ENCODE measurements at places on chromosomes 3 and 15. TPM values are rescaled to one million over a fixed set of nuclear protein-coding genes. Genes with fewer than 3 reads are reported as not detected.

- no peak overlapping the region for H3K27ac ChIP-seq
- H3K4me3 ChIP-seq = no peak overlapping the region
- no peaks in the 10 kb centered on the region for H3K36me3 ChIP-seq
- no peak for DNase-seq
- H3K27me3 ChIP-seq = no peaks in the 10 kb centered on the region
These were observed 28.3 kb downstream of the IGF2BP2 start for GRCh38 chr3:185796431-185797107.

DNA sequence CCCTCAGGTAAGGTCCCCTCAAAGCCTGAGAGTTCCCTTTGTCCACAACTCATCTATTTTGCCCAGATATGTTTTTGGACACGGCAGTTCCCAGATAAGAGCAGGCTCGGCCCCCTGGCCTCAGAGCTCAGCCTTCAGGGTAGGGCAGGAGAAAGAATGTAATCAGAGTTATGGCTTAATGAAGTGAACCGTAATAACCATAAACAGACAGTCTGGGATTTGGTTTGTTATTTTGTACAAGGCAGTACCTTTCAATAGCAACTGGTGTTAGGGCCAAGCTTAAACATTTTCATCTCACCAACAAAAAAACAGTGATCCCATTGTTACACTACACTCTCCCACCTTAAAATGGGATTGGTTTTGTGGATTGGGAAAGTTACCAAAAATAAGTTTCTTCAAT, 12.2 kb upstream of the ALDH1A3 start:
- no peaks in the 10 kb centered on the region for H3K36me3 ChIP-seq
- H3K4me1 ChIP-seq = no peaks in the 10 kb centered on the region
- DNase-seq = no peak
- no peaks in the 10 kb centered on the region for H3K27me3 ChIP-seq
- H3K27ac ChIP-seq = no peak overlapping the region

- no peak overlapping the region for H3K27ac ChIP-seq
- no peak overlapping the region for H3K4me3 ChIP-seq
These were observed 238.6 kb downstream of the CHL1 start for GRCh38 chr3:435161-435560.

GRCh38 chr3:183449391-183449790, 21.0 kb upstream of the MCF2L2 start:
- no peaks in the 10 kb centered on the region for H3K27me3 ChIP-seq
- no peaks in the 10 kb centered on the region for H3K4me1 ChIP-seq
- H3K27ac ChIP-seq = peak overlapping the region; percentile 74
- no peak overlapping the region for H3K4me3 ChIP-seq
- H3K36me3 ChIP-seq = peaks cover 9% of the 10 kb centered on the region

- H3K27ac ChIP-seq = no peak overlapping the region
- no peaks in the 10 kb centered on the region for H3K36me3 ChIP-seq
- DNase-seq = no peak
- no peak overlapping the region for H3K4me3 ChIP-seq
- no peaks in the 10 kb centered on the region for H3K4me1 ChIP-seq
- H3K27me3 ChIP-seq = no peaks in the 10 kb centered on the region
These were observed 123.5 kb upstream of the TBL1XR1 start for GRCh38 chr3:177320765-177321247.

DNA sequence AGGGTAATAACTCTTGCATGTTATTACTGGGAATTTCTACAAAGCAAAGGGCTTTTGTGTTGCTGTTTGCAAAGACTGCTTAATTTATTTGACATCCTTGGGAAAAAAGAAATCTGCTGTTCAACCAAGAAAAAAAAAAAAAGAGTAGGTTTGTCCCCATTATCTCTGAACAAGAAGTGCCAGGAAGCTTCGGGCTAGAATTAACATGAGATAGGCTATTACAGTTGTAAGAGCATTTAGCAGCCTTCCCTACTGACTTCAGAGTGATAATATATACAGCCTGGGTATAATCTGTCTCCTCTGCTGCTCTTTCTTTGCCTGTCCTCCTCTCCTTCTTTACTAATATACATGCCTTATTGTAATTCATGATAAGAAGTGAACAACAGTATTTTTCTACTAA, 23.3 kb upstream of the CHMP2B start:
- H3K4me3 ChIP-seq = no peak overlapping the region
- H3K27me3 ChIP-seq = no peaks in the 10 kb centered on the region
- no peaks in the 10 kb centered on the region for H3K4me1 ChIP-seq
- H3K27ac ChIP-seq = no peak overlapping the region
- DNase-seq = no peak

- H3K36me3 ChIP-seq = peaks cover 53% of the 10 kb centered on the region
- no peak overlapping the region for H3K27ac ChIP-seq
- H3K27me3 ChIP-seq = no peaks in the 10 kb centered on the region
- no peak overlapping the region for H3K4me3 ChIP-seq
- no peak for DNase-seq
These were observed 10.8 kb downstream of the GHRL start for GRCh38 chr3:10281951-10282350.

- no peak overlapping the region for H3K27ac ChIP-seq
- no peak overlapping the region for H3K4me3 ChIP-seq
- DNase-seq = no peak
- no peaks in the 10 kb centered on the region for H3K4me1 ChIP-seq
- no peaks in the 10 kb centered on the region for H3K27me3 ChIP-seq
- no peaks in the 10 kb centered on the region for H3K36me3 ChIP-seq
These were observed 45.2 kb downstream of the SPRED1 start for GRCh38 chr15:38297623-38298388.

DNA sequence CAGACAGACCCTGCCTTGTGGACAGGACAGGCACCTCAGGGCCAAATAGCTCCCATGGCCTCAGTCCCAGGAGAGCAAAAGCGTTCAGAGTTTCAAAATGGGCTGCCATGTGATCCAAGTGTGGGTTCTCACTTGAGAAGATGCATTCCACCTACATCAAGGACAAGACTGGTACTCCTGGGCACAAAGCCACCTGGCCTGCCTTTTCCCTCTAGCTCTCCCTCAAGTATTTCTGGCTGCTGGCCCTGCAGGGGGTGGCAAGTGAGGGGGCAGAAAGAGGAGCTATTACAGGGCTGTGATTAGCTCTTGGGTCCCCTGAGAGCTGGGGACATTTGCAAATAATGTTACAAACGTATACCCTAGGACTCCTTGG, 6.5 kb upstream of the COL7A1 start:
- no peaks in the 10 kb centered on the region for H3K27me3 ChIP-seq
- no peak overlapping the region for H3K4me3 ChIP-seq
- no peak for DNase-seq

- DNase-seq = no peak
- H3K27me3 ChIP-seq = no peaks in the 10 kb centered on the region
- no peak overlapping the region for H3K4me3 ChIP-seq
- H3K4me1 ChIP-seq = no peaks in the 10 kb centered on the region
- no peaks in the 10 kb centered on the region for H3K36me3 ChIP-seq
- no peak overlapping the region for H3K27ac ChIP-seq
These were observed 37.7 kb downstream of the BUB1B start for GRCh38 chr15:40198355-40199085.

- no peaks in the 10 kb centered on the region for H3K4me1 ChIP-seq
- no peaks in the 10 kb centered on the region for H3K27me3 ChIP-seq
- H3K27ac ChIP-seq = no peak overlapping the region
- no peak for DNase-seq
- no peaks in the 10 kb centered on the region for H3K36me3 ChIP-seq
These were observed 53.1 kb upstream of the FAM3D start for GRCh38 chr3:58719684-58720083.

- H3K27ac ChIP-seq = no peak overlapping the region
- DNase-seq = peak; percentile 67
- no peaks in the 10 kb centered on the region for H3K4me1 ChIP-seq
- H3K4me3 ChIP-seq = no peak overlapping the region
- no peaks in the 10 kb centered on the region for H3K36me3 ChIP-seq
- no peaks in the 10 kb centered on the region for H3K27me3 ChIP-seq
These were observed 13.2 kb downstream of the PFKFB4 start for GRCh38 chr3:48543271-48543866.

DNA sequence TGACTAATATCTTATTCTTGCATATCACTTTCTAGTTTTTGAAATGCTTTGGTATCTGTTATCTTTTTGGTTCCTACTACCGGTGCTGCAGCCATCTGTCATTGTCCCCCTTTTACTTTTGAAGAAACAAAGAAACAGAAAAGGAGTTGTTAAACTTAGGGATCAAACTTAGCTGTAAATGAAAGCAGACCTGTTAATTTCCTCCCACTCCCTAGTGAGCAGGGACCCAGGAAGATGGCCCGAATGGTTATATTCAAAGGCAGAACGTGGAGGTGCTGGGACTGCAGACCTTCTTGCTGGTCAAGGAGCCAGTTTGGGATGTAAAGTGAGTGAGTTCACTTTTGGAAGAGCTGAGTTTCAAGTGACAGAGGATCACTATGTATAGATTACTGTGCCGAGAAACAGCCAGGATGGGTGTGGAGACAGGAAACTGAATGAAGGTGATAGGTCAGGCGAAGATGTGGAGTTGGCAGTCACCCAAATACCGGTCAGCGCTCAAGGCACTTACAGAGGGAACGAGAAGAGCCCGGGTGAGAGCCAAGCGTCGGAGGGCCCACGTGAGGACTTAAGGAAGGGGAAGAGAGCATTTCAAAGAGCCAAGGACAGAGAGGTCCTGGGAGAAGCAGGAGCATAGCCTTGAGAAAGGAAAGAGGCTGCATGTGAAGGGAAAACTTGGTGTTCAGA, 20.1 kb downstream of the KBTBD8 start:
- DNase-seq = no peak
- peaks cover 31% of the 10 kb centered on the region for H3K4me1 ChIP-seq
- H3K36me3 ChIP-seq = no peaks in the 10 kb centered on the region
- no peaks in the 10 kb centered on the region for H3K27me3 ChIP-seq

GRCh38 chr3:95627697-95628096, 1186.7 kb upstream of the EPHA6 start:
- H3K4me1 ChIP-seq = no peaks in the 10 kb centered on the region
- H3K27me3 ChIP-seq = no peaks in the 10 kb centered on the region
- H3K27ac ChIP-seq = no peak overlapping the region
- no peaks in the 10 kb centered on the region for H3K36me3 ChIP-seq

GRCh38 chr3:187695449-187695848, 6.9 kb downstream of the RTP2 start:
- H3K4me1 ChIP-seq = no peaks in the 10 kb centered on the region
- H3K27me3 ChIP-seq = no peaks in the 10 kb centered on the region
- H3K4me3 ChIP-seq = no peak overlapping the region
- H3K27ac ChIP-seq = no peak overlapping the region
- no peak for DNase-seq

DNA sequence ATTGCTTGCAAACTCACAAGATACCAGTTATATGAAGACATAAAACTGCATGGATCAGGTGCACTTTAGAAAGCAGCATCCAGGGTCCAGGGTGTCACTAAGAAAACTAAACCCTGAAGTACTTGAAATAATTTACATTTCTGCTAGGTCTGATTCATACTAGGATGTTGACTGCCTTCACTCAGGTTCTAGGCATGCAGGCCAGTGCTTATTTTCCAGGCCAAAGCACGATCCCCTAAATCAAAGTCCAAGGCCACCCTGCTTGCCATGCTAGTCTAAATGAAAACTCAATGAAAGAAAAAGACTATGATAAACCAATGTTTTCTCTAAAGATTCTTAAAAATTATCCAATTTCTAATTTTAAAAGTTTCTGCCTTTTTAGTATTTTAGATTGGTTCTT, 49.4 kb downstream of the GREM1 start:
- H3K27ac ChIP-seq = no peak overlapping the region
- no peaks in the 10 kb centered on the region for H3K36me3 ChIP-seq
- no peak overlapping the region for H3K4me3 ChIP-seq
- no peaks in the 10 kb centered on the region for H3K4me1 ChIP-seq

GRCh38 chr3:2516762-2517441, 418.2 kb downstream of the CNTN4 start:
- H3K27ac ChIP-seq = no peak overlapping the region
- H3K36me3 ChIP-seq = no peaks in the 10 kb centered on the region

DNA sequence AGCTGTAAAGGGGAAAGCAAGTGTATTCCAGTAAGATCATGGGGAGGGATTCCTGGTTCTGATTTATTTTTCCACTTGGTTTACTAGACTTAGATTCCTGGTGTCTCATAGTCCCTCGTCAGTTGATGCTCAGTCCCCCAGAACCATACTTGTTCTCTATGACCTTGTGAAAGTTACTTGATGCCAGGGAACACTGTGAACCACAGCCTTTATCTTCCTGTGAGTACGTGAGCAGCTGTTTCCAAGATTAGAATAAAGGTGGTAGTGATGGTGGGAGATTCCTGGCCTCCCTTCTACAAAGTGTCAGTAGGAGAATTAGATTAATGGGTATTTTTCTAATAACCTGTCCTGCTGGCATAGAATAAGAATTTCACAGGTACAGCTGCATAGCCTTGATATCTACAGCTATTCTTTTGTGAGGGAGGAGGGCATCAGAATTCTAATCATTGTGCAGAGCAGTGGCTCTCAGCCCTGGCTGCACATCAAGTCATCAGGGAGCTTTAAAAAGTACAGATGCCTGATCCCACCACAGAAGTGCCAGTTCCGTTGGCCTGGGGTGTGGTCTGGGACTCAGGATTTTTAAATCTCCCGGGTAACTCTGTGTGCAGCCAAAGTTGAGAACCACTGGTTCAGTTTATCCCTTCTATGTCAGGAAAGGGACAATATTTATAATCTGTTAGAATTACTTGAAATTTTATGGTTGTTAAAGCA, 20.0 kb downstream of the GPD1L start:
- no peak overlapping the region for H3K4me3 ChIP-seq
- H3K27ac ChIP-seq = peak overlapping the region; percentile 85

GRCh38 chr3:116877968-116878367, 168.4 kb downstream of the TUSC7 start:
- DNase-seq = no peak
- no peak overlapping the region for H3K4me3 ChIP-seq
- H3K27ac ChIP-seq = no peak overlapping the region
- H3K4me1 ChIP-seq = no peaks in the 10 kb centered on the region

DNA sequence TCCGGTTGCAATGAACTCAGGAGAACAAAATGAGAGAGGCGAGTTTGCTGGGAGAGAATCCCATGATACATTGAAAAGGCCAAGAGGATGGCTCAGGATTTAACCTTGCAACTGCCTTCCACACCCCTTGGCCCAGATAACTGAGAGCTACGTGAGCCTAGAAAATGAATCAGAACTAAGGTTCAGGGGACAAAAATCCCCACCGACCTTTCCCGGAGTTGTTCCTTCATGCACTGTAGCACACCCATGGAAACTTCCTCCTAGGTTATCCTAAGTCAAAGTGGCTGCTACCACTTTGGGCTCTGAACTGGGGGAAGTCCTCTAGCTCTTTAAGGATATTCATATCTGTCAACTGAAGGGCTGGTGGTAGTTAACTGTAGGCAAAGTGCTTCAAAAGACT, 58.3 kb upstream of the SLC4A7 start:
- H3K4me3 ChIP-seq = no peak overlapping the region
- no peaks in the 10 kb centered on the region for H3K27me3 ChIP-seq
- no peak overlapping the region for H3K27ac ChIP-seq
- H3K36me3 ChIP-seq = no peaks in the 10 kb centered on the region
- H3K4me1 ChIP-seq = no peaks in the 10 kb centered on the region
- DNase-seq = no peak

ADAMTSL3 gene
- total RNA-seq = 12.2 TPM

PDIA3 gene
- total RNA-seq = 77.9 TPM

ITGB5 gene
- 182 TPM for total RNA-seq

EHD4 gene
- 22.2 TPM for total RNA-seq

FBXW12 gene
- not detected for total RNA-seq
